ENCODE measurements at places on chromosomes 7 and 10.

- DNase-seq, result no peak
Measured at GRCh38 chr10:91424016-91424415, 13.9 kb downstream of the HECTD2 start.

GRCh38 chr7:105776068-105776790 lies 100.2 kb downstream of the ATXN7L1 start:
- DNase-seq, result no peak

DNA sequence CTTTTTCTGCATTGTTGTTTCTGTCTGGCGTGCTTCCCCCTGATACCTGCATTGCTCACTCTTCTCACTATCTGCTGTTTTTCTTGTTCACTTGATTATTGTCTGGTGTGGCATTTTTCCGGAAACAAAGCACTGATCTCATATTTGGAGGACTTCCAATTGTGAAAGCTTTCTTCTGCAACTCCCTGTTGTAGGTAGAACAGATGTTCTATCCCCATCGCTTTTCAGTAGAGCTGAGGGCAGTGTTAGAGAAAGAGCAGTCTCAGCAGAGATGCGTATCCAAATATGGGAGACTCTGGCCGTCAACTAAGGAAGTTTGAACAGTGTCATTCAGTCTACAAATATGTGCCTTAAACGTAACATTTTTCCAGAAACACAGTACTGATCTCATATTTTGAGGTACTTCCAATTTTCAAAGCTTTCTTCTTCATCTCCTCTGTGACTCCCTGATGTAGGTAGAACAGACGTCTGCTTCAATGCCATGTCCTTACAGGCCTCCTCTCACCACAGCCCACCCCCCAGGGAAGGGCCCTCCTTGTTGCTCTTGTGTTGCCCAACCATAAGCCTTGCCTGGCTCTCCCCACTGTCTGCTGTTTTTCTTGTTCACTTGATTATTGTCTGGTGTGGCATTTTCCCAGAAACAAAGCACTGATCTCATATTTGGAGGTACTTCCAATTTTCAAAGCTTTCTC lies 27.1 kb upstream of the GJD4 start:
- no peak for DNase-seq

DNA sequence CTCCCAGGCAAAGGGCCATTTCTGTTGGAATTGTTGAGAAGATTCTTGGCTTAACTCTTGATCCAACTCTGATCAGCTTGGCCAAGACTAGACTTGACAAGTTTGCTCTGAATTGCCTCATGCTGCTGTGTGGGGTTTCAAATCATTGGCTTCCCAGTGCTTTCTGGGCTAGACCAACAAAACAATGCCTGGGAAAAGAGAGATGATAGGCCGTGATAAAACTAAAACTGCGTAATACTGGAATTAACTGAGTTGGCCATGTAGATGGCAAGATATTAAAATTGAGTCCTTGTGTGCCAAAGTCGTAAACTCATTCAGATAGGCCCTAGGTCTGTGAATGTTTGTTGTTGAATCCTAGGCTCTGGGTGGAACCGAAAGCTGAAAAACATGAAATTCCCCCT lies 222.6 kb downstream of the MGMT start:
- DNase-seq, result no peak

DNA sequence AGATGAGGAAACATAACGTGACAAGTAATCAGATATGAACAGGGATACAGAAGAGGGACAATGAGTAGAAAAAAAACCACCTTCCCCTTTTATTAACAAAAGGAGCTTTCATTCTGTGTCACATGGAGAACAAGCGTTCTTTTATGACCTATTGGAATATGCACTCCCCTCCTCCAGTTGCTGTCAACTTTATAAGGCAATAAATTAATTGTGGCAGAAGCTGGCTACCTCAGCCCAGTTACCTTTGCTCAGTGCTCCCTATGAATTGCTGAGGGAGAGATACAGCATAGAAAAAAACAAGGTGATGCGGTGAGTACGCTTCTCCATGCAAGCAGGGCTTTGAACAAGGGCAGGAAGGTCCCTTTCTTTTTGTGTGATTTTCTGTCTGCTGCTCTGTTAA lies at the start of gene MGAM2:
TSS of gene MGAM2 (plus strand) at position 220 of the 400 bp plus-strand sequence. CDS start 5,156 bp downstream, outside the sequence.
- DNase-seq, result no peak

All from activated CD4-positive, CD25-positive, alpha-beta regulatory T cell treated with anti-CD3 and anti-CD28 coated beads, Interleukin-2, amount 50 U/mL, for 72 hours (primary cell).